ENCODE measurements at places on chromosomes 3 and 15.

DNA sequence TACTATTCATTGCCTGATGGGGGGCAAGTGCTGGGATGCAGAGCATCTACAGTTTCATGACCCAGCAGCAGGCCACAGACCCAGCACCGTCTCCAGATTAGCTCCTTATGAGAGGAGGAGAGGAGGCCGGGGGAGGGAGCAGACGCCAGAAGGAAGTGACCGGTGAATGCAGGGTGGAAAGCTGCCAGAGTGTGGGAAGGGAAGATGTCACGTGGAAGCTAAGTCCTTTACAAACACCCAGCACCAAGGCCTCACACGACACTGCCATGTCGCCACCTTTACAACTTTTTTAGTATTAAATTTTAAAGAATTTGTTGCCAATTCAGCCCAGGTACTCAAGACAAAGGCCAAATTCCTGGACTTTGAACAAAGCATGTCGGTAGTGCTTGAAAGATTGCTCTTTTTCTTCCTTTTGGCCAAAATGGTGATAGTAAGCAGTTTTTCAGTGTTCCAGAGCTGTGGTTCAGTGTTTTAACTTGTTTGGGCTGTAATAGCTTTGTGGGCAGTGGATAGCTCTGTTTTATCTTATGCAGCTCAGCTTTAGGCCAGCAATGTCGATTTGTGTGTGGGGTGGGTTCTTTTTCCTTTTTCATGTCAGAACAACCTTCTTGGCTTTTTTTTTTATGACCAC lies 58.2 kb downstream of the ZBTB38 start:
- DNase-seq: no peak

- DNase-seq: no peak
These were observed 43.2 kb upstream of the LINGO1 start for GRCh38 chr15:77675806-77676415.

- no peak for DNase-seq
These were observed 42.8 kb upstream of the IQSEC1 start for GRCh38 chr3:13115991-13116390.

- no peak for DNase-seq
These were observed 14.6 kb downstream of the CAPN7 start for GRCh38 chr3:15220661-15221060.
